ENCODE measurements at places on chromosomes 7 and 10.

GRCh38 chr7:108603656-108604306 is 34.1 kb downstream of the DNAJB9 start:
- DNase-seq: no peak

DNA sequence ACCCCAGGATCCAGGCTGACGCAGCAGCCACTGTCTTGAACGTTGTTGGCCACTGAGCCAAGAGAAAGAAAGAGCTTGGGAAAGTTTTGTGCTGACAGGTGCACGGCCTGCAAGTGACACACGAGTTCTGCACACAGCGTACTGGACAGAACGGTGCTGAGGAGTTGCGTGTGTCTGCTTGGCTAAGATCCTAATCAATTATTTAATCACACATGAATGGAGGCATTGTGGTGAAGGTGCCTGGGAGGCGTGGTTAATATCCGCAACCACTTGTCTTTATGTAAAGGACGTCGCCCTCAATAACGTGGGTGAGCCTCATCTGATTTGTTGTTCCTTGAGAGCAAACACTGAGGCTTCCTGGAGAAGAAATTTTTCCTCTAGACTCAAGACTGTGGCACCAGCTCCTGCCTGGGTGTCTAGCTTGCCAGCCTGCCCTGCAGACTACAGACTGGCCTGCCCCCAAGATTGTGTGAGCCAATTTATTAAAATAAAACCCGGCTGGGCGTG is 16.6 kb upstream of the GNA12 start:
- DNase-seq: no peak

DNA sequence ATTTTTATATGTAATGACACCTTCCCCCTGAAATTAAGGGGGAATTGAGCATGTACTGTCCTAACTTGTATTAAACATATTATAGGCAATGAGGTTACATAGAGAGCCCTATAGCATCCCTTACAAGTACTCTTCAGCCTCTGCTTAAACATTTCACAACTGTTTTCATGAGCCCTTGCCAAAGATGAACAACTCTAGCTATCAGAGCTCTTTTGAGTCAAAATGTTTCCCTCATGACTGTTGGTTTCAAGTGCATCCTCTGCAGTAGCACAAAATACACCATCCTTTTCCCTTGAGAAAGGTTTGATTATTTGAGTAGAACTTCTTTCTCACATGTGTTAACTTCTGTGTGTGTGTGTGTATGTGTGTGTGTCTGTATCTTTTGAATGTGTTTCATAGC is 1157.6 kb upstream of the CELF2 start:
- no peak for DNase-seq

DNA sequence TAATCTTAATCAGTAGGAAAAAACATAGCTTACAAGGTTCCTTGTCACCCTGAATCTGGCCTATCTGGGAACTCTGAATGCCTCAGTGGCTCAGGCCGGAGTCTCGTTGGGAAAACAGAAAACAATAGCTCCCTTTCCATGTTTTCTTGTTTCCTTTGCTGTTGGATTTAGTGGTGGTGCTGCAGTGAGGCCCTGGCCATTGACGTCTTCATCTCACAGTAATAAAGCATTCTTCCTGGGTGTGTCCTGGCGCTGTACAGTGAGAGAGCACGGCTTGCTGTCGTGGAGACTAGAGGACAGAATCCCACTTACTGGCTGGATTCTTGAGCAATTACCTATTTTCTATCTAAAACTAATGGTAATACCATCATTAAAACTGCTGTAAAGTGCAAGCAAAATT is 1.3 kb upstream of the SPOCK2 start:
- DNase-seq: no peak

- no peak for DNase-seq
These were observed 41.7 kb upstream of the WNT2 start for GRCh38 chr7:117364339-117365080.

- no peak for DNase-seq
These were observed 574 bp downstream of the MARCHF5 start for GRCh38 chr10:92291616-92291865.

GRCh38 chr7:46651561-46652088 is 730.6 kb upstream of the IGFBP3 start:
- DNase-seq: no peak
